ENCODE measurements at places on chromosomes 11 and 22.

GRCh38 chr11:104073950-104074705 is 37.7 kb downstream of the DDI1 start:
- DNase-seq: no peak

DNA sequence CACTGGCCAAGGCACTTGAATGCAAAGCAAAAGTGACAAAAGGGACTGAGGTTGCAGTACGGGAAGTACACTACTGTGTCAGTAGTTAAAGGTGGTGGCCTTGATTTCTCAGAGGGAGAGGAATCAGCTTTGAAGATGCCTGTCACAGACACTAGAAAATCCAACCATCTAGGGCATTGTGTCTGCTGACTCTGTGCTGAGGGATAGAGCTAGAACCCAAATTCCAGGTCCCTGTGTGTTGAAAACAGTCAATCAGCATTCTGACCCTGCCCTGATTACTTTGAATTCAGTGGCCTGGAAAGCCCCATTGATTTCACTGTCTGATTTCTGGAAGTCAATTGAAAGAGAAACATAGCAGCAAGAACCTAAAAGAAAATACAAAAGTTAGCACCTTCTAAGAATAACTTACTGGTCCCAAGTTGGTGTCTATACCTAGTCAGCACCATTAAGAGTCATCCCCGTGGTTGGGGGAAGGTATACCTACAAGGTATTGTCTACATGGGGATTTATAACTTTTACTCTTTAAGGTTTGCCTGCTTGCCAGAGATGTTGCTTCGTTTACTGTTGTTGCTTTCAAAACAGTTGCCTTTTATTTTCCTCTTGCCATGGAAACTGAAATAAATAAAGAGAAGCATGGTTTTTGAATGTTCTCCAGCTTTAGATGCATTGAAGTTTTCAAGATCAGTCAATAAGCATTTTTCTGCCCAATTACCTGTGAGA is 97.3 kb downstream of the PDHX start:
- DNase-seq: no peak

DNA sequence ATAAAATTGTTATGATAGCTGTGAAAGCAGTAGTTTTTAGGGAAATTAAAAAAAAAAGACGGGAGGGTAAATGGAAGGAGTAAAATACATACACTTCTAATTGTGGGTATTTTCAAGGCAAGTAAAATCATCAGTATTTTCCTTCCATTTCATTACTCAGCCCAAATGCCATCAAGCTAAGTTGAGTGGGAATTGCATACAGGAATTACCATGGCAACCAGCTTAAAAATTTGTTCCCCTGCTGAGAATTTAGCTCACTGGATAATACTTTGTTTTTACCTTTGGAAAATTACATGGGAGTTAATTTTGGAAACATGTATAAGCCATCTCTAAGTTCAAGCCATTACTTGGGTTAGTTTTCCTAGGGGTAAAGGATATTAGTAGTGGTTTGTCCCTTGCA is 1873.4 kb downstream of the LRRC4C start:
- DNase-seq: no peak

- DNase-seq: no peak
These were observed 121.2 kb downstream of the PDE3B start for GRCh38 chr11:14764579-14765527.

DNA sequence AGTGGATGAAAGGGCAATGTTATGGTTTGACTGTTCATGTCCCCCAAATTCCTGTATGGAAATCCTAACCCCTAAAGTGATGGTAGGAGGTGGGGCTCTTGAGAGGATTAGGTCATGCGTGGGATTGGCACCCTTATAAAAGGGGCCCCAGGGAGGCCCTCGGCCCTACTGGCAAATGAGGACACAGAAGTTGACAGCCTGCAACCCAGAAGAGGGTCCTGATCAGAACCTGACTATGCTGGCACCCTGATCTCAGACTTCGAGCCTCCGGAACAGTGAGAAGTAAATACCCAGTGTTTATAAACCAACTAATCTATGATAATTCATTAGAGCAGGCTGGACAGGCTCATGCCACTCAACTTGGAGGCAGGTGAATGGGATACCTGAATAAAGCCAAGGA is 8.7 kb downstream of the IFITM10 start:
- DNase-seq: no peak

- peak; percentile 80 for DNase-seq
These were observed at the start of gene CDC42EP2 for GRCh38 chr11:65314501-65315203. Gene CDC42EP2, plus strand, starts transcription at chr11:65314866. Its CDS starts 6,033 bp downstream, at chr11:65320899.

GRCh38 chr11:126432525-126432924 is 77.0 kb downstream of the ST3GAL4 start:
- DNase-seq: no peak

DNA sequence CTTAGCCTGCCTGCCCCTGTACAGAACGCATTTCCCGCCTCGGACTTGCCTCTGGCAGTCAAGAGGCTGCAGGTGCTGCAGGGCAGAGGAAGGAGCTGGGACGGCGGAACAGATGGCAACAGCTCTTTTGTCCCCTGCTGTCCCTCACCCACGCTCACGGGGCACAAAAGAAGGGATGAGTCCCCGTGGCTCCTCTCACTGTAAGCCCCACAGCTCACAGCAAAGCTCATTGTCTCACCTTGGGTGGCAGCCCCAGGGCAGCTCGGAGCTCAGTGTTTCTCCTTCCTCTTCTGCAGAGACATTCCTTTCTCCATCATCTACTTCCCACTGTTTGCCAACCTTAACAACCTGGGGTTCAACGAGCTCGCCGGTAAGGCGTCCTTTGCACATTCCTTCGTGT is 24.3 kb downstream of the SLC25A18 start:
- no peak for DNase-seq

Data from T1000 (cell line).